ENCODE measurements at places on chromosomes 6 and 20.

GRCh38 chr6:113009682-113010081 lies 662.6 kb downstream of the RFPL4B start:
- no peak for DNase-seq

DNA sequence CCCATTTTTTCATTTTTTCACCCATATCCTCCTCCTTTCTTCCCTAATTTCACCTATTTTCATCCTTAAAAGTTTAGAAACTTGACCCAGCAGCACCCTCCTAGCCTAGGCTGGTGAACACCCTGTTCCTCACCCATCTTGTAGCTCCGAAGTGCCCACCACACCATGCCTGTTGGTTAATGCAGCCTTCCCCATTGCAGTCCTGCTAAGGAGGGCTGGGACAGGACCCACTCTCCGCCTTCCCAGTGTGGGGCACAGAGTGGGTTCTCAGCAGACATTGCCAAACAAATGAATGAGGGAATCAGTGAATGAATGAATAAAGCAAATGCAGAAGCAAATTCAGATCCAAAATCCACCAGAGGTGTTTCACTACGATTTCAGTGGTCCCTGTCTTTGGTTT lies 45.7 kb downstream of the CTCFL start:
- no peak for DNase-seq

- no peak for DNase-seq
Measured at GRCh38 chr20:57888591-57888990, 178.8 kb upstream of the PMEPA1 start.

- DNase-seq: no peak
Measured at GRCh38 chr6:7250812-7251211, 62.2 kb downstream of the SSR1 start.

GRCh38 chr20:32792316-32792715 lies 27.4 kb upstream of the MAPRE1 start:
- peak; percentile 58 for DNase-seq

DNA sequence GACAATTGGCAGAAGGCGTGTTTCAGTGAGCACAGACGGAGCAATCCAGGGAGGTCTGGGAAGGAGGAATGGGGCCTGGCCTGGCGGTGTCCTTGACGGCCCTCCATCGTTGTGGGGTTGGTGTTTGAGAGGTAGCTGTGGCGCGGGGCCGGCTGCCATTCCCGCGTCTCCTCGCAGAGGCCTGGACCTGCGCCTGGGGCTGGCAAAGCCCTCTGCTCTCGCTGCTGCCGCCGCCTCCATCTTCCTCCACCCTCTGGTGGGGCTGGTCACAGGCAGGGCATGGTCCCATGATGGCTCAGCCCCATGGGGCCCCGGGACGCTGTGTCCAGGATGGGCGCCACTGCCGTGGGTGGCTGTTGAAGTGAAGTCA lies 7.6 kb downstream of the OSBPL2 start:
- DNase-seq: no peak

GRCh38 chr6:47230579-47230978 lies 79.1 kb downstream of the TNFRSF21 start:
- DNase-seq: no peak

GRCh38 chr20:58327211-58327610 lies 17.7 kb downstream of the RAB22A start:
- DNase-seq: no peak

GRCh38 chr20:33812908-33813462 lies 1.8 kb downstream of the CHMP4B start:
- no peak for DNase-seq

DNA sequence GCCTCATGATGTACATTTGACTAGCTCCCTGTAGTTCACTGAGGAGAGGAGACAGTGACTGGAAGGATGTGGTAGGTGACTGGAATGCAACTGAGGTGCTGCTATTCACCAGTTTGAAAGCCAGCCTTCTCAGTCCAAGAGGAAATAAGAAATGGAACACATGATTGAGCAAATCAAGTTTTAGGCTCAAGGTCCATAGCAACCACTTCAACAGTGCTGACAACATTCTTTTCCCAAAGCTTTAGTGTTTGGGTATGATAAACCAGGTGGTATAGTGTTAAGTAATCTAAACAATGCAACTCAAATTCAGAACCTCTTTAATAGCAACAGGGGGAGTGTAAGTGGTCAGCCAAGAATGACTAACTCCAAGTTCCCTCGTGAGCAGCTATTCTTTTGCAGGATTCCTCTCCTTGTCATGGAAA lies 9.2 kb downstream of the ZHX3 start:
- DNase-seq: no peak

GRCh38 chr6:137332637-137333280 lies 113.6 kb upstream of the IFNGR1 start:
- DNase-seq: no peak

DNA sequence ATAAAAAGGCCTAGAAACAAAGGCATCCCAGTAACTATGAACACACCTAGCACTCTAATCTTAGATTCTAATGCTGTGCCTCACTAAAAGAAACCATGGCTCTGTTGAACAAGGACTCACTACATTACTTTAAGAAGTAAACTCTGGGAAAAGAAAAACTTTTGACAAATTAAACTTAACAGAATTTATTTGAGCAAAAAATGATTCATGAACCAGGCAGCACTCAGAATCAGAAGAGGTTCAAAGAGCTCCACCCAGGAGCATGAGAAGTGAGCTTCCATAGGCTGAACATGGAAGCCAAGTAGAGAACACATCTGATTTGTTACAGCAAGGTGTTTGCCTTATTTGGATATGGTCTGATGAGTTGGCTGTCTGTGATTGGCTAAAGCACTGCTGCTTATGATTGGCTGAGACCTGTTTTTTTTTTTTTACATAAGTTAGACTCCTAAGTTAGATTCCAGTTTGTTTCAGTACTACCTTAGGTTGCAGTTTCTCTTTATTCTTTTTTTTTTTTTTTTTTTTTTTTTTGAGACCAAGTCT lies 343.6 kb upstream of the SASH1 start:
- DNase-seq: no peak

GRCh38 chr6:45436544-45437438 lies 59.1 kb upstream of the SUPT3H start:
- DNase-seq: no peak

- no peak for DNase-seq
Measured at GRCh38 chr6:116497113-116497676, 14.2 kb upstream of the CALHM5 start.

GRCh38 chr20:50450881-50451752 lies 59.1 kb upstream of the PTPN1 start:
- DNase-seq: peak; percentile 24

DNA sequence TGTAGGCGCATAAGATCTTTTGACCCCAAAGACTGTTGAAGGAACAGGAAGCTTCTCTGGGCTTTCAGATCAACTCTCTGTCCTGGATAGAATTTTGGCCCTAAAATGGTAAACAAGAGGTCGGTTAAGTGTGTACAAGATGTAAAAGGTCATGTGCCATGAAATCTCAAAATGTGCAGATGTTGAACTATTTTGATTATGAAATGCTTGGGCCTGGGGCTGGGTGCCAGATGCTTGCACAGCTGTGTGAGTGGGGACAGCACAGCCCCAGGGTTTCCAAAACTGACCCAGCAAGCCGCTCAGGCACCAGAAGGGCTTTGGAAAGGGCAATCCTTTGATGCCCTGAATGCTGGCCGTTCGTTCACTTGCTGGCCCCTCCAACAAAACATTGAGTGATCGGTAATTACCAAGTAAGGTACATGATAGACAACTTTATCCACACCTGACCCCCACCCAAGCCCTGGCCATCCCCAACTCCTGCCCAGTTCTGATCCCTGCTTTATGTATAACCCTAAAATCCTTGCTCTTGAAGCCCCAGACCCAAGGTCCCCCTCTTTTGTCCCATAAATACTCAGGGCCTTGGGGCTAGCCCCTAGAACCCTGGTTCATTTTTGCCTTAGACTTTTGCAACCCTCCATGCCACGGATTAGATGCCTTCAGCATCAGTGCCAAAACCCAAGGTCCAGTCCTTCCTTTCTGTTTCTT lies 1.9 kb downstream of the TMEM239 start:
- no peak for DNase-seq

DNA sequence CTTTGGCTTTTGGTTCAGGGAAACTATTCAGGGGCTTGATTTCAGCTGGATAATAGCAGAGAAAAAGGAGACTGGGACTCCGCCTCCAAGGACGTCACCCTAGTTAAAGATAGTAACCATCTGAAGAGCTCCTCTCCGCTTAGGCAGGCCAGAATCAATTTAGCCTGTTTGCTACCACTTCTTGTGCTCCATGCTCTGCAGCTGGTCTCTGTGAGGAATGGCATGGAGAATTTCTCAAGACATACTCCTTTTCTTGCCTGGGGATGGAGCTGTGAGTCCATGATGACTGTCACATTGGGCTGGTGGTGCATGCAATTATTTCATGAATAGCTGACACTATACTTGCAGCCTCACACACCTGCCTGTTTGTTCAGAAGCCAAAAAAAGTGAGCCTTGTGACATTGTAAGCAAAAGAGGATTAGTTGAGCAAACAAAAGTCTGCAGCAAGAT lies 61.4 kb downstream of the TXLNB start:
- no peak for DNase-seq

DNA sequence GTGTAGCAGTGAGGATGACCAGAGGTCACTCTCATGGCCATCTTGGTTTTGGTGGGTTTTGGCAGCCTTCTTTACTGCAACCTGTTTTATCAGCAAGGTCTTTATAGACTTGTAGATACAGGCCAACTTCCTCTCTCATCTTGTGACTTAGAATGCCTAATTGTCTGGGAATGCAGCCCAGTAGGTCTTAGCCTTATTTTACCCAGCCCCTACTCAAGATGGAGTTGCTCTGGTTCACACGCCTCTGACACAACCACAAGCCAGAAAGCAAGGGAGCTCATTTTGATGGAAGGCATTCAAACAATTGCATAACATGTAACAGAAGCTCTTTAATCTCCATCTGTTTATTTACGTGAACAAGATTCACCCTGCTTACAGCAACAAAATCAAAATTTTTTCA lies 492.0 kb upstream of the SULF2 start:
- no peak for DNase-seq

DNA sequence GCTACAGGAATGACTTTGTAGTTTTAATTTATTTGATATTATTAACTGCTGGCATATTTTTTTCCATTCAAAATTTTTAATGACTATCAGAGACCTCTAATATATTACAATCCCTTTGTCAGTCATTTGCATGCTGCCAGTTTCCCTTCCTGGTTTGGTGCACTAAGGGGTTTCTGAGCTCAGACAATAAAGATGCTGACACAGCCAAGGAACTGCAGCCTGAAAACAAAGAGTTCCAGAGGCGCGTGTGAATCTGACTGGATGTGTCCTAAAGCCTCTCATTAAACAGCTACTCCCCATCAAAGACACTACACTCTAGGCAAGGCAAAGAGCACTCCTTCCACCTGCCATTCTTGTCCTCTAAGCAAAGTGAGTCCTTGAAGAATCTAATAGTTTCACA lies 116.8 kb upstream of the DST start:
- DNase-seq: no peak

- DNase-seq: no peak
Measured at GRCh38 chr6:157346373-157346772, 23.1 kb upstream of the TMEM242 start.

- DNase-seq: no peak
Measured at GRCh38 chr20:48898210-48898609, 23.3 kb upstream of the ARFGEF2 start.

- DNase-seq: no peak
Measured at GRCh38 chr20:15111654-15112053, 774.2 kb upstream of the FLRT3 start.

DNA sequence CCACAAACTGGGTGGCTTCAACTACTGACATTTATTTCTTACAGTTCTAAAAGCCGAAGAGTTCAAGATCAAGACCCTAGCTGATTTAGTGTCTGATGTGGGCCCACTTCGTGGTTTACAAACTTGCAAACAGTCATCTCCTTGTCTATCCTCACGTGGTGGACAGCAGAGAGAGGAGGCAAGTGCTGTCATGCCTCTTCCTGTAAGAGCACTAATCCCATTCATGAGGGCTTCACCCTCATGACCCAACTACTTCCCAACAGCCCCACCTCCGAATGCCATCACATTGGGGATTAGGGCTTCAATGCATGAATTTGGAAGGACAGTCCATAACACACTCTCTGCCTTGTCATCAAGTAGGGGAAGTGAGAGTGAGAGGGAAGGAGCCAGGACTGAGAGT lies 15.6 kb upstream of the ISM1 start:
- no peak for DNase-seq

GRCh38 chr6:27791182-27791943 lies 120.8 kb downstream of the OR2B2 start:
- no peak for DNase-seq

GRCh38 chr20:18252597-18253451 lies 35.5 kb upstream of the ZNF133 start:
- DNase-seq: no peak

- DNase-seq: peak; percentile 73
Measured at GRCh38 chr6:43228951-43229802, at the start of gene DNPH1. Gene DNPH1 (minus strand): TSS chr6:43229481. CDS start chr6:43229456, 25 bp downstream.

- DNase-seq: no peak
Measured at GRCh38 chr6:167524261-167525111, 199.6 kb downstream of the TTLL2 start.

DNA sequence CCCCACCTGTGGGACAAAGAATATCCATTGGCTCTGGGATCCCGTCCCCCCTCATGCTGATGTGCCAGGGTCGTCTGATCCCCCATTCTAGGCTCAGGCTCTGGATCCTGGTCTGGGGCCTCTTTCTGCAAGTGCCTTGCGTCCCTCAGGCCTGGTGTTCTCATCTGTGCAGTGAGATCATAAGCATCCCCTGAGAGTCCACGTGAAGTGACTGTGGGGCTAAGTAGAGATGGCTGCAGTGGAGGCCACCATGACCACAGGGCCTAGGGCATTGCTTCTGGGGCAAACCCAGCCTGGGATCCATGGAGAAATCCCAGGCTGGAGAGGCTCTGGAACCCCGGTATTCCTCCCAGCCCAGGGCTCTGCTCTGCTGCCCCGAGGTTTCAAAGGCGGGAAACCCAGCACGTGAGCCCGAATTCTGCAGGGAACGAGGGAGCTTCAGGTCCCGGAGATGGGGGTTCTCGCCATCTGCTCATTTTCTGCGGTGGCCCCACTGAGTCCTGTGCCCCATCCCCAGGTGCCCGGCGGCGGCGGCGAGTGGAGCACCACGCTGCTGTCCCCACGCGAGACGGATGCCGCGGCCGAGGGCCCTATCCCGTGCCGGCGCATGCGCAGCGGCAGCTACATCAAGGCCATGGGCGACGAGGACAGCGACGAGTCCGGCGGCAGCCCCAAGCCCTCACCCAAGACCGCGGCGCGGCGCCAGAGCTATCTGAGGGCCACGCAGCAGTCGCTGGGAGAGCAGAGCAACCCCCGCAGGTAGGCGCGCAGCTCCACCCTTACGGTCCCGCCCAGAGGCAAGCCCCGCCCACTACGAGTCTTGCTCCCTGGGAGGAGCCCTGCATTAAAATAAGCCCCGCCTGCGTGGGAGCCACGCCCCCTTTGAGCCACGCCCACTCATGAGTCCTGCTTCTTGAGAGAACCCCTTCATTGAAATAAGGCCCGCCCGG lies 105.5 kb upstream of the MYL9 start:
- peak; percentile 89 for DNase-seq

GRCh38 chr6:21451546-21452013 lies 142.0 kb upstream of the SOX4 start:
- DNase-seq: no peak

GRCh38 chr6:81969011-81969410 lies 216.5 kb upstream of the TENT5A start:
- DNase-seq: no peak
